Stimulated activated CD8-positive, alpha-beta memory T cell treated with anti-CD3 and anti-CD28 coated beads, Interleukin-7, amount 100 ng/mL, for 1 hour (primary cell): ENCODE measurements at places on chromosomes 1 and 21.

DNA sequence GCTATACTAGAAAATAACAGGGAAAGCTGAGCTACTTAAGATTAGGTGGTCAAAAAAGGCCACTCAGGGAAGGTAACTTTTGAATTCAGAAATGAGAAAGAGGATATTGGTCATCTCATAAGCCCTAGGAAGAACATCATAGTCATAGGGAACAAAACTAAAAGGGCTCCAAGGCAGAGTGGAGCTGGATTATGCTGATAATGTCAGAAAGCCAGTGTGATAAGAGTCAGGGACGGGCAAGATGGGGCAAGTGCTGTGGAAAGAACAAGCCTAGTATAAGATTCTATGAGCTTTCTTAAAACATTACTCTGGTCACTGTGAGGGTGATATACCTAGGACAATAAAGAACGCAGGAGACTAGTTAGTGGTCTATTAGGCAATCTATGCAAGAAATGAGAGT is 106.6 kb downstream of the DUSP10 start:
- DNase-seq = no peak

- DNase-seq = no peak
Observed at GRCh38 chr1:214550857-214551435, 456 bp downstream of the PTPN14 start.

GRCh38 chr1:64167176-64167575 is 36.2 kb upstream of the UBE2U start:
- no peak for DNase-seq

DNA sequence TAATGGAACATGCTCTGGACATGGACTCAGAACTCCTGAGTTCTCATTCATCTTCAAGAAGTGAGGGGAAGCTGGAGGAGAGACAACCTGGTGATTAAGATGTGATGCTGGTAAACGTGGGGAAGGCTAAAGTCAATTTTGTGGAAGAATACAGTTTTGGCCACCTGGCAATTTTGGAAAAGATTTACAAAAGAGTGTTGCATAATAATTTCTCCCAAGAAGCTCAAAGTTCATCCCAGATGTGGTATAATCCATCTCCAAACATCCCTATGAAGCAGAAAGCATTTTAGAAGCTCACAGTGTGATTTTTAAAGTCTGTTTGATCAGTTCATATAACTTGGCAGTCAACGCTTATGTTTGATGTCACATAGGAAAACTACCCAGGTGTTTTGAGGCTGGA is 208.7 kb downstream of the LMX1A start:
- no peak for DNase-seq

DNA sequence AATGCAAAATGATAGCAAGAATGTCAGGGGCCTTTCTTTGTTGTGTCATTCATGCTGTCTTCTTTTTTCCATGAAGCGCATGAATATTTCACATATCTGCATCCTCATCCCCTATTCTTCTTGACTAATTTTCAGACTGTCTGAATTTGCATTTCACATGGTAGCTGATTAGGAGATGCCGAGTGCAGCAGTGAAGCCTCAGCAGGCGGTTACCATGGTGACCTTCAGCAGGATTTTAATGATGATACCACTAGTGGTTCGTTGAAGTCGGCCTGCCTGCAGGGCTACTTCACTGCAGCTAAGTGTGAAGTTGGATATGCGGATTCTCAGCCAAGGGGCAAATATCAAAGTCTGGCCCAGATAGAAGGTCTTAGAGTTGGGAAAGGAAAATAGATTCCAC is 141.8 kb downstream of the NEK7 start:
- no peak for DNase-seq

GRCh38 chr1:12386130-12386529 is 156.3 kb downstream of the VPS13D start:
- no peak for DNase-seq

DNA sequence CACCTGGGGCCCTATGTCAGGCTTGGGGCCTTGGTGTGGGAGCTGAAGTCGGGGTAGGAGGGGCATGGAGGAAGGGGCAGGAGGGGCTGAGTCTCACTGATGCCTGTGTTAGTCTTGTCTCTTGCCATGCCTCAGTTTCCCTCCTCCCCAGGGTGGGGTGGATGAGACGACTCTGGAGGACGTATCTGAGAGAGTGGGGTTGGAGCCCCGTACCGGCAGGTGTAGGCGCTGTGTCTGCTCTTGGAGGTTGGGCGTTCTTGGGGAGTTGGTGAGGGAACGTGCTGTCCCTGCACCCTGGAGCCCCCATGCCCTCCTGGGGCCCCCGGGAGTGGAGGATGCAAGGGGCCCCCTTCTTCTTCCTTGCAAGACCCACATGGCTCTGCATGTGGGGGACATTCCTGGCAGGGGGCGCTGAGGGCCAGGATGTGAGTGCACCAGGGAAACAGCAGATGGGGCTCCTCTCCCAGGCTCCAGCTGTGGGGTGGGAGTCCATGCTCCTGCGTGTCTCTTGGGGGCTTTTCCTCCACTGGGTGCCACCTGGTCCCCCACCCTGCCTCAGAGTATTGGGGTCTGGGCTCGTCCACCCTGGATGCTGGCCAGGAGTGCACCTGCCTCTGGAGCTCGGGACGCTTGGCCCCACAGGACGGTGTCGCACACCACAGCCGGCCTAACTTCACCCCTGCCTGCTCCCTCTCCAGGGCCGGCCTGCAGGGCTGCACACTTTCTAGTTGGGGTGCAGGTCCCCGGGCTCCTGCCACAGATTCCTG is 1.4 kb upstream of the TNFRSF14 start:
- DNase-seq = no peak

DNA sequence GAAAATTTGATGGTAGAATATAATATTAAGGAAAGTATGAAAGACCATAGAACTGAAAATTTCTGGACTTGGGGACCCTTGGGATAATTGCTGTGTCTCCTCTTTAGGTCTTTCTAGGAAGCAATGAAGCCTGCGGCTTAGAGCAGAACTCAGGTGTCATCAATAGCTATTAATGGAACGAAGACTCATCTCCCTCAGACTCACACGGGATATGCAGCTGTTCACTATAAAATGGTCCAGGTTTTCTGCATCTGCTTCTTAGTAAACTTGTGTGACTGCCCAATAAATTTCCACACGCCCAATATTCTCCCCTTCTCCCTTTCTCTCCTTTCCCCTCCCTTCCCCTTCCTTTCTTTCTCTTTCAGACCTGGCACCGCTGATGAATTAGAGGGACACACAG is 392.5 kb downstream of the HLX start:
- DNase-seq = no peak

DNA sequence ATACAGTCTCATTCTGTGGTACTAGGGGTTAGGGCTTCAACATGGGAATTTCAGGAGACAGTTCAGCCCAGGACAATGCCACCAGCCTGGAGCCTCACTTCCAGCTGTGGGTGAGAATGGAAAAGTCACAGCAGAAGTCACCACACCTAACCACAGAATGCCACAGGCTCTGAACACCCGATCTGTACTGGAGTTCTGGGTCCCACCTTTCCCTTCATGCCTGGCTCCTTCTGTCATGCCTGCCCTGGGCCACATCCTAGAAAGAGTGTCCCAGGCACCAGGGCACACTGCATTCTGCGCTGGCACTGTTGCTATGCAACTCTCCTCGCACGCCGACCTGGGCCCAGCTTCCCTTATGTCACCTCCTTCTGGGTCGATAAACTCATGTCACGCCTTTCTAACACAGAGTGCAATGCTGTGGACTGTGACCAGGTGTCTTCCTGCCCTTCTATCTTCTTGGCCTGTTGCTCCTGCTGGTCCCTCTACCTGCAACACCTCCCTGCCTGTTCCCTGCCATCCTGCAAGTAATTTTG is 21.2 kb downstream of the RCSD1 start:
- no peak for DNase-seq

- no peak for DNase-seq
Observed at GRCh38 chr1:1430114-1430982, 5.1 kb upstream of the VWA1 start.

GRCh38 chr1:94323311-94324177 is 86.2 kb upstream of the ARHGAP29 start:
- DNase-seq = no peak

GRCh38 chr1:27668121-27668807 is 3.7 kb downstream of the IFI6 start:
- DNase-seq = no peak

DNA sequence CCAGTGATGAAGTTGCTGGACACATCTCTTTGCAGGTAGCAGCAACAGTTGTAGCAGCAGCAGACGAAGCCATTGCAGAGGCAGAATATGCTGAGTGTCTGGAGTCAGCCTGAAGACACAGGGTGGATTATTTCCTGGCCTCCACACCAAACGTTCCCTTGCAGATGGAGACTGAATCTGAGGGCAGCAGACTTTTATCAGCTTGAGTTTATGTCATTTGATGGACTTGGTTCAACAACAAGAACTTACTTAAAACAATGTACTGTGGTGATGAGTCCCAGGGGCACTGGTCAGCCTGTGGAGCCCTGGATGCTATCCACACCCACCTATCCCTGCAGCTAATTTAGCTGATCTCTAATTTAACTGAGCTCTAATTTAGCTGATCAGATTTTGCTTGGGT is 17.1 kb upstream of the MPZL1 start:
- DNase-seq = no peak

DNA sequence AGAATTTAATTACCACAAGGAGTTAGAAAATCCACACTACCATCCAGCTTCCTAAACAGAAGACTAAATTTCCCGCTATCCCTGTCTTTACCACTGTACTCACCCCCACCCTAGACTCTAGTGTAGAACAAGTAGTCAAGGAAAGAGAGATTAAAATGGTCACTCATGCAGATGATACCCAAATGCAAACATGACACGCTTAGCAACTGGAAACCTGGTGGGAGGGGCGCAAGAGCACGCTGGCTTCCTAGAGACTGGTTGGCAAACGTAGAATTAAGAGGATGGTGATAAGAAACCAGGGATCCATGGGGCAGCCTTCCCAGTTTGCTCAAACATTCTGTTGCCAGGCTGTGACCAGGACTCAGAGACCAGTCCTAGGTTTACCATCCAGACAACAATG is 9.9 kb upstream of the LDLRAD1 start:
- DNase-seq = no peak

DNA sequence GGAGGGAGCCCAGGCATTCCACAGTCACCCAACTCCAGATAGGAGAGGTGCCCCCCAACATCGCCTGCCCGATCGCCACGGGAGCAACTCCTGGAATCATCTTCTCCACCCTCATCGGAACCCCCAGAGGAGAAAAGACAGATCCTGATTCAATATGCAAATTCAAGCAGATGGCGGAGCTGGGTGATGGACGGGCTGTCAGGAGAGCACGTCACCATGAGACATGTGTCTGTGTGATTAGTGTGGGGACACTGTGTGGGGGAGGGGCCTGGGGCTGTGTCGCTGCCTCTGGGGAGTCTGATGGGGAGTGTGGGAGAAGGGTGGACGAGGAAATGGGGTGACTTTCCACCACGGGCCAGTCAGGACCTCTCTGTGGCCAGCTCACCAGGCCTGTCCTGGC is 90.2 kb upstream of the CSF3R start:
- no peak for DNase-seq

GRCh38 chr1:60797351-60797750 is 285.0 kb upstream of the NFIA start:
- DNase-seq = no peak

GRCh38 chr1:235902677-235903542 is 36.2 kb upstream of the LYST start:
- DNase-seq = no peak

DNA sequence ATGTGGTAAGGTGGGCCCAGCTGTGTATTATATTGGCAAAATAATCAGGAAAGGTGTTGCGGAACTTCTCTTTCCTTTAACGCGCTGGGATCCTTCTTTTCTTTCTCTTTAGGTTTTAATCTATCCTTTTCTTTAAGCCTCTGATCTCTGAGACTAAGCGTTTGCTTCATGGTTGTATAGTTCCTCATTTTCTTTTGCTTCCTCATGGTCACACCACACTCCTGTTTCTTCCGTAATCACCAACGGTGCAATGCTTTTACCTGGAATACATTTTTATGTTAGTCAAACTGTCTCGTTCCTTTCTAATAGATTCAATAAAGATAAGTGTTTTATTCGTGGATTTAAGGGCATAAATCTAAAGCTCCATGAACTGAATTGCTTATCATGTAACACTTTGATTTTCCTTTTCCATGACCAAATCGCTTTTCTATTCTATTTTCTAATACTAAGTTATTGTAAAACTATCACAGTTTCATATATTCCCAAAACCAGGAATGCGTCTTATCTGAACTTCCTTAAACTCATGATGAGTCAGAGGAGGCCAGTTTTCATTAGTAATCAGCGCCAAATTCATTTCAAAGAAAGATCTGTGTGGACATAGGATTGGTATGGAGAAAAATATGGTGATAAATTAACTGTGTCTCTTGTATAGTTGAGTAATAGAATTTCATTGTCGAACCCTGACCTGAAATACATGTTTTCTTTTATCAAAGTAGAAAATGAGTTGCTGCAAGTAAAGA is 12.2 kb downstream of the SDCCAG8 start:
- no peak for DNase-seq

DNA sequence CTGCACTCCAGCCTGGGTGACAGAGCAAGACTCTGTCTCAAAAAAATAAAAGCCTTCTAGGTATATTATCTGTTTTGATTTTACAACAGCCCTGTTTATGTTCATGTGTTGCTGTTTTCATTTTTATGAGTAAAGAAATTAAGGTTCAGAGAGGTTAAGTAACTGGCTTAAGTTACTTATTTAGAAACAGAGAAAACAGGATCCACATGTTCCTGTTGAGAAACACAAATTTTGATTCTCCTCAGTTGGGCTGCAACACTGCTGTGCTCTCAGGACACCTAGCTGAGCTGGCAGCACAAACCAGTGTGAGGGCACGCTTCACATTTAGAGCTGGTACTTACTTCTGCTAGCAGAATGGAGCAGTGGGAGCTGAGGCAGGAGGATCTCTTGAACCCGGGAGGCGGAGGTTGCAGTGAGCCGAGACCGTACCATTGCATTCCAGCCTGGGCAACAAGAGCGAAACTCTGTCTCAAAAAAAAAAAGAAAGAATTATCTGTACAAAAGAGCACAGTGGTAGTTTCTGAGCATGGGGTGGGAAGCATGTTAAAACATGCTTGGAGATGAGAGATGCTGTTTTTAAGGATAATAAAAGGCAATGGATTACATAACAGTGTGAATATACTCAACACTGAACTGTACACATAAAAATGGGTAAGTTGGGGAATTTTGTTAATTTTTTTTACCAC is 2.4 kb downstream of the SPRTN start:
- DNase-seq = no peak

- no peak for DNase-seq
Observed at GRCh38 chr1:65955503-65955902, 162.8 kb downstream of the PDE4B start.

DNA sequence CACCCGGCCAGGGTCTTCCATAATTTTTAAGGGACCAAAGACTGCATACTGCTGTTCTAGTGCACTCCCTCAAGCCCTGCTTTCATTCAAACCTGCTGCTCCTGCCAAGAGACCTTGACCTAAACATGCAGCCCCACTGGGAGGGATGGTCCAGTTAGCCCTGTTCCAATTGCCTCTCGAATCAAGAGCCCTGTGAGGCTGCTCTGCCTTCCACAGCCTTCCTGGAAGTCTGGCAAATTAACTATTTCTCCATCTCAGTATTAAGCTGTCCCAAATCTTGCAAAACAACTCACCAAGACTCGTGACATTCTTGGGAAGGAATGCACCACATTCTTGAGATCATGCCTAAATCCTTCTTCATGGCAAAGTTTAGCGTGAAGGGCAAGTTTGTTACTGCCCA is 231.3 kb downstream of the C1orf94 start:
- DNase-seq = no peak

- no peak for DNase-seq
Observed at GRCh38 chr1:39898191-39898590, 3.5 kb downstream of the MYCL start.

GRCh38 chr1:57553666-57554065 is 129.8 kb upstream of the DAB1 start:
- no peak for DNase-seq

GRCh38 chr1:235502601-235503402 is 1.4 kb downstream of the B3GALNT2 start:
- DNase-seq = no peak

GRCh38 chr1:201419256-201419655 is 2.3 kb downstream of the TNNI1 start:
- no peak for DNase-seq
